ENCODE measurements at places on chromosomes 7 and 10. TPM values are rescaled to one million over a fixed set of nuclear protein-coding genes. Genes with fewer than 3 reads are reported as not detected.

GRCh38 chr7:147829016-147829415 lies 761.5 kb upstream of the C7orf33 start:
- no peak for DNase-seq
- no peak overlapping the region for H3K27ac ChIP-seq
- no peaks in the 10 kb centered on the region for H3K36me3 ChIP-seq
- no peaks in the 10 kb centered on the region for H3K27me3 ChIP-seq

- H3K4me1 ChIP-seq = no peaks in the 10 kb centered on the region
- H3K36me3 ChIP-seq = no peaks in the 10 kb centered on the region
- H3K27me3 ChIP-seq = no peaks in the 10 kb centered on the region
- H3K27ac ChIP-seq = no peak overlapping the region
- no peak overlapping the region for H3K4me3 ChIP-seq
- no peak for DNase-seq
These were observed 114.7 kb upstream of the CELF2 start for GRCh38 chr10:10902951-10903350.

DNA sequence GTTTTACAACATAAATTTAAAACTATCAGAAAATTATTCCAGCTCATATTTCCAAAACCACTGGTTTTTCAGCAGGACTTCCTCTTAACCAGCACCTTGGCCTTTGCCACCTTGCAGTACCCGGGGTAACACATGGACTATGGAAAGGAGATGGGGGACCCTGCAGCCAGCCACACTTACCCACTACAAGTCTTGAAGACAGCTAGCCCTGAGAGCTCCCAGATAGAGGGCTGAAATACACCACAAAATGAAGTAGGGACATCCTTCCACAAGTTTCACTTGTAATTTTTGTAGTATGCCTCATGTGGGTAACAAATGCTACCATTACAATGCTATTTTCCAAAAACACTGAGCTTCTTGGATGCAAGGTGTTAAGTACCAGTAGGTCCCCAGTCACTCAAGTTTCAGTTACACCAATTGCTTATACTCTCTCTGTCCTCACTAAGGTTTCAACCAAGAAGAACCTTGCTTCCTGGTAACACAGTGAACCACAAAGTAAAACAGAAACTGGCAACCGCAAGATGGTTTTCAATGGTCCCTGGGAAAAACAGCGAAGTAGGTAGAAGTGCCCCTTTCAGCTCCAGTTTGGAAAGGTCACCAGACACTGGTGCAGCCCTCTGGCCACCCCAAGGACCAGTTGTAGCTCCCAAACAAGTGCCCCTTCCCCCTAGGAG lies 110.9 kb downstream of the SGMS1 start:
- no peaks in the 10 kb centered on the region for H3K36me3 ChIP-seq
- peaks cover 2% of the 10 kb centered on the region for H3K4me1 ChIP-seq
- no peak for DNase-seq

GRCh38 chr7:98483964-98484545 lies 83.2 kb upstream of the BAIAP2L1 start:
- H3K27ac ChIP-seq = no peak overlapping the region
- DNase-seq = no peak
- H3K4me1 ChIP-seq = no peaks in the 10 kb centered on the region
- no peaks in the 10 kb centered on the region for H3K27me3 ChIP-seq

DNA sequence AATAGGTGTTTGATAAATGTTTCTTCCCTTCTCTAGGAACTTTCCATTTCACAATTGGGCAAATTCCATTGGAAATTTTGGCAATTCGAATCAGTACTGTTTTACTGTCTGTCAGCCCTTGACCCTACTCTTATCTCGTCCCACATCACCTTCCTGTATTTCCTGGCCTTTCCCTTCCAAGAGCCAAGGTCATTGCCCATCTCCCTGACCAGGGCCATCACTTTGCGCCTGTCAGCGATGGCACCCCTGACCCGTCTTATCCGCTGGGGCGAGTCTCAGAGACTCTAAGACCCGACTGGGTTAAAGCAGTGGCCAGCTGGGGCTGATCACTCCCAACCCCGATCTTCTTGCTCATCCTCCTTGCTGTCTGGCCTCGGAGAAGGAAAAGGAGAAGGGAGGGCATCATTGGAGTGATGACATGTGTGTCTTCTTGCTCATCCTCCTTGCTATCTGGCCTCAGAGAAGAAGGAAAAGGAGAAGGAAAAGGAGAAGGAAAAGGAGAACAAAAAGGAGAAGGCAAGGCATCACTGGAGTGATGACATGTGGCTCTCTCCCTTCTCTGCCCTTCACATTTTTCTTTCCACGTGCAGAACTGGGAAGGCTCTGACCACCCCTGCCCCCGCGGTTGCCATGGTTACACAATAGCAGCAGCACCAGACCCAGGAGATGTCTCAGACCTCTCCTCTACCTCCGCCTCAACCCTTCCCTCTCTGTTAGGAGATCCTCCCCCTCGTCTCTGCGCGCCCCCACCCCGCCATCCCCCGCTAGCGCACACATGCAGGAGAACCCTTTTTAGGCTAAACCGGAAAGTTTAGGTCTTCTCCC lies 2.0 kb downstream of the SEMA3D start:
- H3K36me3 ChIP-seq = no peaks in the 10 kb centered on the region
- H3K27ac ChIP-seq = no peak overlapping the region
- DNase-seq = no peak
- peaks cover 4% of the 10 kb centered on the region for H3K4me1 ChIP-seq
- peaks cover 3% of the 10 kb centered on the region for H3K27me3 ChIP-seq
- peak overlapping the region; percentile 82 for H3K4me3 ChIP-seq

DNA sequence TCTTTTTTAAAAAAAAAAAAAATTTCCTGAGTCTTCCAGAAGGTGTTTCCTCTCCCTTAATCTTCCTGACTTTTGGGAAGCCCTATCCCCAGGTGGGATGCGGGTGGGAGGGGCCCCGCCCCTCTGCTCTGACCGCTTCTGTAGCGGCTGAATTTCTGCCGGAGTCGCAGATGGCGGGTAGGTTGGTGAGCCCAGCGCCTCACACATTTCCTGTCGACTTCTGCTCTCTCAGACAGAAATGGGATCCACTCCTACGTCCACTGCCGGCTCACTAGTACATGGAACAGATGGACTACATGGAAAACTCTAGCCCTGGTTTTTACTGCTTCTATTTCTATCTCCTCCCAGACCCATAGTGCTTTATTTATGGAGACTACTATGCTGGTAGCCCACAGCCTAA lies 90.9 kb downstream of the NEUROD6 start:
- no peak overlapping the region for H3K4me3 ChIP-seq
- H3K27me3 ChIP-seq = no peaks in the 10 kb centered on the region
- H3K27ac ChIP-seq = no peak overlapping the region
- DNase-seq = no peak

The PLPP4 gene
- total RNA-seq = not detected

- no peak overlapping the region for H3K27ac ChIP-seq
- no peaks in the 10 kb centered on the region for H3K36me3 ChIP-seq
- no peaks in the 10 kb centered on the region for H3K4me1 ChIP-seq
- DNase-seq = no peak
- H3K27me3 ChIP-seq = peaks cover 11% of the 10 kb centered on the region
These were observed 218.9 kb upstream of the PHYHIPL start for GRCh38 chr10:58957517-58957916.

The ZNF239 gene
- total RNA-seq = 10.3 TPM

DNA sequence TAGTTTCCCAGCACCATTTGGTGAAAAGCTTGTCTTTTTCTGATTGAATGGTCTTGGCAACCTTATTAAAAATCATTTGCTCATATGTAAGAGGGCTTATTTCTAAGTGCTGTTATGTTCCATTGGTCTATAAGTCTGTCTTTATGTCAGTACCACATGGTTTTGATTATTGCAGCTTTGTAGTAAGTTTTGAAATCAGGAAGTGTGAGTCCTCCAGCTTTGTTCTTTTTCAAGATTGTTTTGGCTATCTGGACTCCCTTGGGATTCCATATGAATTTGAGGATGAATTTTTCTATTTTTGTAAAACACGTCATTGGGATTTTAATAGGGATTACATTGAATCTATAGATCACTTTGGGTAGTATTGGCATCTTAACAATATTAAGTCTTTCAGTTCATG lies 5.4 kb downstream of the KIF11 start:
- no peak overlapping the region for H3K27ac ChIP-seq
- H3K36me3 ChIP-seq = no peaks in the 10 kb centered on the region
- H3K4me3 ChIP-seq = no peak overlapping the region
- H3K27me3 ChIP-seq = no peaks in the 10 kb centered on the region
- DNase-seq = no peak
- no peaks in the 10 kb centered on the region for H3K4me1 ChIP-seq

- no peak overlapping the region for H3K27ac ChIP-seq
- no peaks in the 10 kb centered on the region for H3K36me3 ChIP-seq
- H3K4me1 ChIP-seq = no peaks in the 10 kb centered on the region
- no peak for DNase-seq
- H3K27me3 ChIP-seq = no peaks in the 10 kb centered on the region
These were observed 165.5 kb downstream of the CPED1 start for GRCh38 chr7:121153995-121154394.

DNA sequence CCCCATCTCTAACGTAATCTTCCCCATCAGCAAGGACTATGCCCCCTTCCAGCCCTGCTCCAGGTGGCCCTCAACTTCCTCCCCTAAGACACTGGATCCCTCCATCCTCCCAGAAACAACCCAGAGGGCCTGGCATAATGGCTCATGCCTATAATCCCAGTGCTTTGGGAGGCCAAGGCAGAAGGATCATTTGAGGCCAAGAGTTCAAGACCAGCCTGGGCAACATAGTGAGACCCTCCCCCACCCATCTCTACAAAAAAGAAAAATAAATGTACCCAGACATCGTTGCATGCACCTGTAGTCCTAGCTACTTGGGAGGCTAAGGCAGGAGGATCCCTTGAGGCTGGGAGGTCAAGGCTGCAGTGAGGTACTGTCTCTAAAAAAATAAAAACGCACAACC lies 42.6 kb downstream of the TMEM130 start:
- H3K27ac ChIP-seq = no peak overlapping the region
- no peak overlapping the region for H3K4me3 ChIP-seq
- H3K4me1 ChIP-seq = peaks cover 16% of the 10 kb centered on the region
- no peaks in the 10 kb centered on the region for H3K36me3 ChIP-seq

GRCh38 chr7:120108376-120108775 lies 164.6 kb upstream of the KCND2 start:
- H3K27ac ChIP-seq = no peak overlapping the region
- no peak for DNase-seq
- H3K36me3 ChIP-seq = no peaks in the 10 kb centered on the region
- no peak overlapping the region for H3K4me3 ChIP-seq

DNA sequence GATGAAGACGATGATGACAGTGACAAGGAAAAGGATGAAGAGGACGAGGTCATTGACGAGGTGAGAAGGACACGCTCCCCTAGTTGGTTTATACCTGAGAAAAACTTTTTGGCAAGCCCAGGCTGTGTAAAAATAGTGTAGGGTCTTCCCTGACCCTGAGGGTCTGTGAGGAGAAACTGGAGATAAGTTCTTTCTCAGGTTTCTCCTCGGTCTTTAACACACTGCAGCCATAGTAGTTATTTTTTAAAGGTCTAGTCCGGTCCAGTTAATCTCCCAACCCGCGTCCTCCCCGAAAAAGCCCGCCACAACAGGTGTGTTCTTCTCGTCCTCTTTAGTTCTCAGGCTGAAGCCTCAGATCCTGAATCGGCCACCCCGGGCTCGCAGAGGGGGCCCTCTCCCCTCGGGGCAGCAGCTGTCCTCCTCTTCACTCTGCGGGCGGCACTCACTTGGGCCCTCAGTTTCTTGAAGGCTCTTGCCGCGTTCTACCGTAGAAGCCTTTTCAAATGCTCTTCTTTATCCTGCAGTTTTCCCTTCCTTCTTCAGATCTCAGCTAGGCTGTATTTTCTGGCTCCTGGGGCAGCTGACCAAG lies 411 bp downstream of the BCCIP start:
- peak overlapping the region; percentile 100 for H3K4me3 ChIP-seq
- no peak for DNase-seq
- peaks cover 18% of the 10 kb centered on the region for H3K36me3 ChIP-seq
- H3K4me1 ChIP-seq = no peaks in the 10 kb centered on the region
- H3K27ac ChIP-seq = peak overlapping the region; percentile 100

The TSPAN12 gene
- total RNA-seq = 17.9 TPM

GRCh38 chr7:128933180-128933891 lies 4.4 kb upstream of the IRF5 start:
- no peak overlapping the region for H3K4me3 ChIP-seq
- no peaks in the 10 kb centered on the region for H3K4me1 ChIP-seq
- no peak for DNase-seq
- H3K36me3 ChIP-seq = no peaks in the 10 kb centered on the region

- H3K36me3 ChIP-seq = no peaks in the 10 kb centered on the region
- H3K4me3 ChIP-seq = no peak overlapping the region
- no peak for DNase-seq
- no peak overlapping the region for H3K27ac ChIP-seq
These were observed 94.9 kb downstream of the CARD11 start for GRCh38 chr7:2948749-2949148.

- no peak overlapping the region for H3K27ac ChIP-seq
- no peak for DNase-seq
- H3K4me3 ChIP-seq = no peak overlapping the region
These were observed 12.4 kb downstream of the ABLIM1 start for GRCh38 chr10:114645706-114646105.

The ELOVL3 gene
- not detected for total RNA-seq

The CPVL gene
- 40.0 TPM for total RNA-seq

The PRF1 gene
- total RNA-seq = not detected

DNA sequence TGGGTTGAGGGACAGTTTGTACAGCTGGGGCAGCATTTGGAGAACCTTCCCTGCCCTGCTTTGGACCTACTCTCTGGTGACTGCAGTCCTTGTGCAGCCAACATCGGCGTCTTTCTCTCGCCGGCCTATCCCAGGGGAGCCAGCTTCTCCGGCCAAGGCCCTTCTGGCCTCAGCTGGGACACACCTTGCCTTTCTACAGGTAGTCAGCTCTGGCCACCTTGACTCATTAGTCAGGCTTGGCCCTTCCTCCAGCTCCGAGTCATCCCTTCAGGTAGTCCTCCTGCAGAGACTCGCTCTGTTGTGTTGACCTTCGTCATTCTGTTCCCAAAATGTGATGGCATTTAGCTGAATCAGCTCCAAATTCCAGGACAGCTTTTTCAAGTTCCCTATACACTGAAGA lies 145.0 kb upstream of the CHST15 start:
- DNase-seq = no peak
- no peaks in the 10 kb centered on the region for H3K27me3 ChIP-seq
- no peak overlapping the region for H3K27ac ChIP-seq
- H3K4me1 ChIP-seq = peaks cover 6% of the 10 kb centered on the region
- H3K36me3 ChIP-seq = no peaks in the 10 kb centered on the region
